ENCODE measurements at places on chromosomes 13 and 19.

DNA sequence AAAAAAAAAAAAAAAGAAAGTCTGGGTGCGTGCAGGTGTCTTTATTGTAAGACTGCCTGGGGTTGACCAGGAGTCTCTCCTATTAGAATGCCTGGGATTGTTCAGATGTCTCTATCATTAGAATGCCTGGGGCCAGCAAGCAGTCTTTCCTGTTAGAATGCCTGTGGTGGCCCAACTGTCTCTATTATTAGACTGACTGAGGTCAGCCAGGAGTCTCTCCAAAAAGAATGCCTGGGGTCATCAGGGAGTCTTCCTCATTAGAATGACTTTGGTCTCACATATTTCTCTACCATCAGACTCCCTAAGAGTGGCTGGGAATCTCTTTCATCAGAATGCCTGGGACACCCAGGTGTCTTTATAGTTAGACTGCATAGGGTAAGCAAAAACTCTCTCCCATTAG lies 1577.5 kb downstream of the UQCRFS1 start:
- DNase-seq: no peak
- H3K27me3 ChIP-seq: no peaks in the 10 kb centered on the region
- no peaks in the 10 kb centered on the region for H3K36me3 ChIP-seq
- H3K4me3 ChIP-seq: no peak overlapping the region
- H3K4me1 ChIP-seq: no peaks in the 10 kb centered on the region
- H3K27ac ChIP-seq: no peak overlapping the region

DNA sequence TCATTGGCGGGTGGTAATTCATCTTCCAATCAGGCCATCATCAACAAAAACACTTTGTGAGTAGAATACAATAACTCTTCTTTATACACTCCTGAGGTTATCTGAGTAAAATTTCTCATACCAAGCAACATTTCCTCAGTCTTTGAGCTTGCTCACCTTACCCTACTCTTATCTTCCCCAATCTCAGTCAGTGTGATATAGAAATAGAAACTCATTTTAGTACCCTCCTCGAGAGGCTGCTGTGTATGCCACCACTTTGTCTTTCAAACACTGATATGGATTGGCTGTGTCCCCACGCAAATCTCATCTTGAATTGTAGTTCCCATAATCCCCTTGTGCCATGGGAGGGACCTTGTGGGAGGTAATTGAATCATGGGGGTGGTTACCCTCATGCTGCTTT lies 209.7 kb downstream of the RBM26 start:
- no peaks in the 10 kb centered on the region for H3K36me3 ChIP-seq
- H3K27me3 ChIP-seq: peaks cover 26% of the 10 kb centered on the region

- no peak overlapping the region for H3K27ac ChIP-seq
- no peaks in the 10 kb centered on the region for H3K27me3 ChIP-seq
- peaks cover 44% of the 10 kb centered on the region for H3K4me1 ChIP-seq
- no peaks in the 10 kb centered on the region for H3K36me3 ChIP-seq
- no peak overlapping the region for H3K4me3 ChIP-seq
- no peak for DNase-seq
Measured at GRCh38 chr19:4374498-4375163, 25.7 kb downstream of the SH3GL1 start.

DNA sequence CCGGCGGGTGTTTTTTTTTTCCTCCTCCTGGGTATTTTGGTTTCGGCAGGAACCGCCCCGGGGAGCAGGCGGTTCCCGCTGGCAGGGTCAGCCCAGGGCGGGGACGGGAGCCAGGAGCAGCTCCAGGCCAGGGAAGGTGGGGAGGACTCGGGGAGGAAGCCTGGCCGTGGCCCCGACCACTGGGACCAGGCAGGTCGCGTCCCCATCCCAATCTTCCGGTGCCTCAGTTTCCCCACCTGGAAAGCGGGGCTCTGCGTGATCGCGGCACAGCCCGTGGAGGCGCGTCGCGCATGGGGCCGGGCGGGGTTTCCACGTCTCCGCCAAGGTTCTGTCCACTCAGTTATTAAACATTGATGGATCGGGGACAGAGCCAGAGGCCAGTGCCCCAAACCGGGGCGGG lies 34.8 kb downstream of the IL12RB1 start:
- no peak overlapping the region for H3K4me3 ChIP-seq
- no peak for DNase-seq
- H3K27me3 ChIP-seq: peaks cover 13% of the 10 kb centered on the region
- no peak overlapping the region for H3K27ac ChIP-seq
- H3K4me1 ChIP-seq: peaks cover 10% of the 10 kb centered on the region

Data from natural killer cell treated with Interleukin-12 subunit alpha and Interleukin-12 subunit beta and Interleukin-15 and Interleukin-18, amount 100 ng/mL, for 72 hours (primary cell).